ENCODE measurements at places on chromosomes 16 and 17. TPM values are rescaled to one million over a fixed set of nuclear protein-coding genes. Genes with fewer than 3 reads are reported as not detected.

GRCh38 chr17:81735264-81736102 lies 23.4 kb downstream of the SLC25A10 start:
- no peak overlapping the region for H3K27ac ChIP-seq

- H3K27me3 ChIP-seq = no peaks in the 10 kb centered on the region
- H3K27ac ChIP-seq = peak overlapping the region; percentile 46
- peaks cover 100% of the 10 kb centered on the region for H3K36me3 ChIP-seq
- DNase-seq = no peak
- peaks cover 4% of the 10 kb centered on the region for H3K4me1 ChIP-seq
- no peak overlapping the region for H3K4me3 ChIP-seq
These were observed 7.3 kb downstream of the MTMR4 start for GRCh38 chr17:58507123-58507634.

DNA sequence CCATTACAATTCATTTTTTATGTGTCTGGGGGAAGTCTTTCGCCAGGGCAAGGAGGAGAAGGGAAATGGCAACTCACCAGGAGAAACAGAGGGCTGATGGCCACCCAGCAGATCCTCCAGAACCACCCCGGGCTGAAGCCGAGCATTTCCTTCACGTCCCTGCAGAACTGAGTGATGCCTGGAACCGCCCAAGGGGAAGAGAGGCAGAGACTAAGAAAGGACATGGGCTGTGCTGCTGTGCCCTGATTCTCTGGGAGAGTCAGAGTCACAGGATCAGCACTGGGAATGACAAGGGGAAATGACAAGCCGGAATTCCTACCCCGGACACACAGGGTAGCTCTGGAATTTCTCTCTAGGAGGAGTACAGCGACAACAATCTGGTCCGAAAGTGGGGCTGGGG lies 27.8 kb downstream of the SLC6A4 start:
- H3K27ac ChIP-seq = no peak overlapping the region
- DNase-seq = no peak
- H3K27me3 ChIP-seq = peaks cover 15% of the 10 kb centered on the region
- H3K4me3 ChIP-seq = no peak overlapping the region
- no peaks in the 10 kb centered on the region for H3K36me3 ChIP-seq
- no peaks in the 10 kb centered on the region for H3K4me1 ChIP-seq

DNA sequence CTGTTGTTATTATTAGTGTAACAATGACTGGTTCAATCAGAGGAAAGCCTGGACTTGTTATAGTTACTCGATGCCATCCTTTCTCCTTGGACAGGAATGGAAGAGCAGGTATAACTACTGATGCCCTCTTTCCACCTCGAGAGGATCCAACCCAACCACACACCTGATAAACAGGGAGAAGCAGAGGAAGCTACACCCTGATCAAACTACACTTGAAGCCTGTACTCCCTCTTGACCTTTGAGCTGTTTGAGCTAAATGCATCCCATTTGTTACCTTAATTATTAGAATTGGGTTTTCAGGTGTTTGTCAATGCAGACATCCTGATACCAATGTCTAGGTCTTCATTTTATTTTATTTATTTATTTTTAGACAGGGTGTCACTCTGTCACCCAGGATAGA lies 23.7 kb upstream of the HLF start:
- H3K27ac ChIP-seq = no peak overlapping the region
- peaks cover 29% of the 10 kb centered on the region for H3K27me3 ChIP-seq
- no peaks in the 10 kb centered on the region for H3K36me3 ChIP-seq
- DNase-seq = no peak
- no peak overlapping the region for H3K4me3 ChIP-seq
- H3K4me1 ChIP-seq = peaks cover 17% of the 10 kb centered on the region

GRCh38 chr17:65495122-65496055 lies 66.1 kb downstream of the AXIN2 start:
- H3K36me3 ChIP-seq = no peaks in the 10 kb centered on the region
- no peaks in the 10 kb centered on the region for H3K4me1 ChIP-seq
- H3K27ac ChIP-seq = no peak overlapping the region
- no peak overlapping the region for H3K4me3 ChIP-seq

PRSS21 gene
- 0.20 TPM for total RNA-seq

DNA sequence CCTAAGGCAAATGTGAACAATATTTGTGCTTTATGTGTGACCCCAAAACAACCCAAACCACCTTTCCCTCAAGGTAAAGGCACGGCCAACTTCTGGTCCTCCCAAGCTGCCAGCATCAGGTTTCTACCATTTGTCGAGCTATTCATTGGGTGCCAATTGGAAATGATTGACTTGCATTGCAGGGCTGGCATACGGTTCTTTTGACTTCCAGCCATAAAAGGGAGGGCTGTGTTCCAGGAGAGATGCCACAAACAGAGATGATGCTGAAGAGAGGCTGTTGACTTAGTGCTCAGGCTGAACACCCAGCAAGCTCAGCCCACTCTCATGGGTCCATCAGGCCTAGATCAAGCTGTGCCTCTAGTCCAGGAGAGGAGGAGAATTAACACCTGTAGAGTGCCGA lies 252.4 kb downstream of the GRIN2A start:
- no peak overlapping the region for H3K4me3 ChIP-seq
- H3K27ac ChIP-seq = no peak overlapping the region
- H3K36me3 ChIP-seq = no peaks in the 10 kb centered on the region
- no peaks in the 10 kb centered on the region for H3K27me3 ChIP-seq

DNA sequence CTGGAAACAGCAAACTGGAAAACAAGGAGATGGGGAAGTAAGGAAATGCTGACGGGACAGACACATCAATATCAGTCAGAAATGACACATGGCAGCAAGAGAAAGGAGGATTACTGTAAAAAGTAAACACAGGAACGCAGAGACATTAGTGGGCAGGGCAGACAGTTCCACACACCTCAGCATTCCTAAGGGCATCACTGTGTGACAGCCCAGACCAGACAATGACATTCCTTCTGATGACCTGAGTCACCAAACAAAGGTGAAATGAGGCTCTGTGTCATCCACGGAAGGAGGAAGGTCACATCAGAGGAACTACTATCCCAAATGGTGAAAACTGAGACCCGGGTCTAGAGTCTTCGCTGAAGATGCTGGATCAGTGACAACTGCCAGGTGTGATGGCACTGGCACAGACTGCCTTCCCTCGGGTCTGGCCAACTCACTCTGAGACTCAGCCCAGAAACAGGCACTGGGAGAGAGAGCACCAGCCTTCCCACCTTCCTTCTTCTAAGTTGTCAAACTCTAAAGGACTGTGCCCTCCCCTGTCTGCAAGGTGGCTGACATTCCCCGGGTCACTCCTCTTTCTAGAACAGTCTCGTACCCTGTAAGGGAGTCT lies 36.7 kb downstream of the TK2 start:
- peaks cover 77% of the 10 kb centered on the region for H3K4me1 ChIP-seq
- peaks cover 14% of the 10 kb centered on the region for H3K36me3 ChIP-seq
- no peak overlapping the region for H3K4me3 ChIP-seq
- no peak for DNase-seq
- H3K27me3 ChIP-seq = no peaks in the 10 kb centered on the region

EPN3 gene
- 6.0 TPM for total RNA-seq

Measured in heart right ventricle (tissue), 16 donors.